Stimulated activated memory B cell treated with anti-CD40 and anti-IgM and Interleukin-4, amounts not matched to agents 10 μg/mL and 1 μg/mL and 100 μg/mL, for 72 hours (primary cell): ENCODE measurements at places on chromosomes 11 and 22.

- no peak for ATAC-seq
These were observed 222.9 kb downstream of the NAV2 start for GRCh38 chr11:19935507-19935906.

GRCh38 chr11:132504501-132505041, 1027.7 kb downstream of the OPCML start:
- no peak for ATAC-seq

GRCh38 chr22:48474881-48475280, 1352.8 kb downstream of the BRD1 start:
- ATAC-seq = no peak

DNA sequence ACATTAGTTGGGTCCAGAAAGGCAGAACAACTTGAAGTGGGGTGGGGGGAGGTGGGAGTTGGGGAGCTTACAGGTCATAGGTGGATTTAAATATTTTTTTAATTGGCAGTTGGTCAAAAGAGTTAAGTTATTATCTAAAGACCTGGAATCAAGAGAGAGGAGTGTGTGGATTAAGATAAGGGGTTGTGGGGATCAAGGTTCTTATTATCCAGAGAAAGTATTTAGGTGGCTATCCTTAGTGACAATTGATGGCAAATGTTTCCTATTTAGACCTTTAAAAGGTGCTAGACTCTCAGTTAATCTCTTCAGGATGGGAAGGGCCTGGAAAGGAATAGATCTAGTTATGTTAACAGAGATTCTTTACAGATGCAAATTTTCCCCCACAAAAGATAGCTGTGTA, 120.7 kb upstream of the OR9Q1 start:
- ATAC-seq = no peak

GRCh38 chr11:17744151-17744940, 9.8 kb downstream of the KCNC1 start:
- ATAC-seq = no peak

GRCh38 chr11:57761301-57762234, at the start of gene CTNND1:
Gene CTNND1 (plus strand): TSS chr11:57761802. CDS start chr11:57791479, 29,677 bp downstream.
- no peak for ATAC-seq

DNA sequence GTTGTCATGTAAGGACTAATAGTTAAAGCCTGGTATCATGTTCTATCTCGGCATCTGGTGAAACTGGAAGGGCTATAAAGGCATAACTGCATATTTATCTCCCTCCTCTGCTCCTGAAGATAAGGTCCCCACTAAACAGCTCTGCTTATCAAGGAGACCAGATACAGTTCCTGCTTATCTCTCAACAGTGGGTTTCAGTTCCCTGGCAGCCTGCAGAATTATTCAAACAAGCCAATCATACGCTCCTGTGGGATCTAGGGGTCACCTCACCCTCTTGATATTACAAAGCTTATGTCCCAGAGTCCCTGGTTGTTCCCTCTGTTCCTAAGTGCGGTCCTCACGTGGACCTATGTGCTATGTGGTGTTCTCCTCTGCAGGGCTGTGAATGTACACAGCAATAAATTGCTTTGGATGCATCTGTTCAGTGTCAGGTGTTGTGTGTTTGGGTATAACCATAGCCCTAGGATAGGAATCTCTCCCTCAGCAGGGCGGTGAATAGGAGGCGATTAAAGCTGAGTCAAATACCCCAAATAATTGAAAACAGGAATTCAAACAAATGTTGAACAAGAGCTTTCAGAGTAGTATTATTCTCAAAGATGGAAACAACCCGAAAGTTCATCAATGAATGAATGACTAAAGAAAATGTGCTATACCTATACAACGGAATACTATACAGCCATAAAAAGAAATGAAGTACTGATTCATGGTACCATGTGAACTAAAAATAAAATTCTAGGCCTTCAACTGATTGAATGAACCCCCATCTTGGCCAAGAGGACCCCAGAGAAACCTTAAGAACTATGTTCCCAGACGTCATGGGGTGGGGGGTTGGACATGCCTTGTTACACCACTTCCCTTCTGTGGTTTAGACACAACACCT, 3.1 kb upstream of the OOSP4A start:
- ATAC-seq = no peak

- no peak for ATAC-seq
These were observed 8.3 kb downstream of the KIRREL3 start for GRCh38 chr11:126992065-126992803.

DNA sequence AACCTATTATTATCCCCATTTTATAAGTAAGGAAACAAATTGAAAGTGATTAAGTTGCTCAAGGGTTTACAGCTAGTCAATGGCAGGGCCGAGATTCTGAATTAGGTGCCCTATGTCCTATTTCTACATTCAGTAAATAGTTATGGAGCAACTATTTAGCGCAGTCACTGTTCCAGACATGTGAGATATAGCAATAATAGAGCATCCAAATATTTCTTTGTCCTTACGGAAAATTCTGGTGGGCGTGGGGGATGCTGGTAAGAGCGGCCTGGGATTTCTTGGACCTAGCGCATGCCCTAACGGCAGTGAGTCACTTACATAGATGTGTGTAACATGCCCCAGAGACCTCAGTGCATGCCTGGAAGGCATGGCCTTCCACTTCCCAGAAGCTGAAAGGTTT, 4.4 kb downstream of the DTX4 start:
- ATAC-seq = no peak

- ATAC-seq = no peak
These were observed 121.0 kb upstream of the FGF3 start for GRCh38 chr11:69940246-69940610.

- ATAC-seq = no peak
These were observed 563 bp upstream of the PPIL2 start for GRCh38 chr22:21665047-21665851.

DNA sequence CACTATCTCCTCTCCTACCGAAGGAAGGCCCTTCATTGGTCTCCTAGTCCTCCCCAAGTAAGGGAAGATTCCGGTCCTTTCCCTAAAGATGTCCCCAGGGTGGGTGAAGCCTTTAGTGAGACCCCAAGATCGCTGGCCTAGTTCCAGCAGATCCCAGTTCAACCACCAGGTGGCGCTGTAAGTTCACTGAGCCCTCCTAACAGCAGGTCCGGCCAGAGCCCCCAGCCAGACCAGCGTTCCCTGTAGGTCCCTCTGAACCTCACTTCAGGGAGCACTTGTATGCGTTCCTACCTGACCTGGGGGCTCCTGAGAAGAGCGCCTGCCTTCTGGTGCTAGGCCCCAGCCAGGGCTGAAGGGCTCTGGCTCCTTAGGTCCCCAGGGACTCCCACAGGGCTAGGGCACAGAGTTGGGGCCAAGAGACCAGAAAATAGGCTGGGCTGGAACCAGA, 38.1 kb downstream of the LMO1 start:
- peak; percentile 51 for ATAC-seq

DNA sequence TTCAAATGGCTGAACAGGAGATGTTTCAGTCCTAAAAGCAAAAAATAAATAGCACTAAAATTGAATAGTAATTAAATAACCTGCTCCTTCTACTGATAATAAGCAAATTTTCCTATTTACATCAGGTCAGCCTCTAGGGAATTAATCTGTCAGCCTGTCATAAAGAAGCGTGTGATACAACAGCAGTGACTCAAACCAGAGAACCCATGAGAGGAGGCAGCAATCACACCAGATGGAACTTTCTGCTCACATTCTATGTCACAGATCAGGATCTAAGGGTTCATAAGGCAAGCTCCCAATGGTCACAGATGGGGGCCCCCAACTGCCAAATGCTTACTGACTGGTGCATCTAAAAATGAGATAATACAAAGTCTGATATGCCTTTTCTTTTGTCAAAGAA, 41.1 kb downstream of the RBFOX2 start:
- no peak for ATAC-seq

DNA sequence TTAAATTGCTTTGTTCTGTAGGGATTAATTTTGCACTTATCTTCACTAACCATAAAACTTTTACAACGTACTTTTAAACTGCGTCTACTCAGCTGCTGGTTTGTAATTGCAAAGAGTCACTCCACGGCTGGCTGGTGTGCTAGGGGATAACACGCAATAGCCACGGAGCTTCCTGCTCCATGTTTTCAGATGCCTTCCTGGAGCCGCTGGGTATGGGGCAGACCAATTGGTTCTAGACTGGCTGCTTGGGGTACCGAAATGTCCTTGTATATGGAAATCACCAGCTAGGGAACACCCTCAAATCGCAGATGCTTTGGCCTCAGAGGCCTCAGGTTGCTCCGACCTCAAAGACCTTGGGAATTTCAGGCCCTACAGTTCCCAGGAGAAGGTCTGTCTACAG, 3.8 kb upstream of the CSNK2A3 start:
- ATAC-seq = no peak

GRCh38 chr11:20061776-20062175, 98.5 kb downstream of the DBX1 start:
- ATAC-seq = no peak

DNA sequence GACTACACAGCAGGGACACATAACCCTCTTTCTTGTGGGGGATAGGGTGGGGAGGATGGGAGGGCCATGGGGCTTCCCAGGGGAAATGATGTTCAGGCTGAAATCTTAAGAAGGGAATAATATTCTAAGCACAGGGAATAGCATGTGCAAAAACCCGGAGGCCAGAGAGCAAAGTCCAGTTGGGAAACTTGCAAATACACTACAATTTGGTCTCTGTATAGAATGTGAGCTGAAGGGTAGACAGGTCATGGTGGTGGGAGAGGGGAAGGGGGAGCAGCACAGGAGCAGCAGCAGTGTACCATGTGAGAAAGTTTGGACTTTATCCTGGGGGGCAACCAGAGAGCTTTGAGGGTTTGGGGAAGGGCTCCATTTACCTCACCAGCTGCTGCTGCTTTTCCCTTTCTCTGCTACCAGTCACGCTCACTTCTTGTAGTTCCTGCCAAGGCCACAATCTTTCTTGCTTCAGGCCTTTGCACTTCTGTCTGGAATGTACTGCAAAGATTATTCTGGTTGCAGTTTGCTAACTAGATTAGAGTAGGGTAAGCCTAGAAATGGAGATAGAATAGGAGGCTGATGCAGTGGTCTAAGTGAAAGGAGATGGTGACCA, 43.0 kb downstream of the KREMEN1 start:
- ATAC-seq = no peak

GRCh38 chr22:25208743-25209505, 9.3 kb downstream of the CRYBB3 start:
- ATAC-seq = no peak

GRCh38 chr11:75635066-75635862, 33.6 kb downstream of the MAP6 start:
- ATAC-seq = no peak

DNA sequence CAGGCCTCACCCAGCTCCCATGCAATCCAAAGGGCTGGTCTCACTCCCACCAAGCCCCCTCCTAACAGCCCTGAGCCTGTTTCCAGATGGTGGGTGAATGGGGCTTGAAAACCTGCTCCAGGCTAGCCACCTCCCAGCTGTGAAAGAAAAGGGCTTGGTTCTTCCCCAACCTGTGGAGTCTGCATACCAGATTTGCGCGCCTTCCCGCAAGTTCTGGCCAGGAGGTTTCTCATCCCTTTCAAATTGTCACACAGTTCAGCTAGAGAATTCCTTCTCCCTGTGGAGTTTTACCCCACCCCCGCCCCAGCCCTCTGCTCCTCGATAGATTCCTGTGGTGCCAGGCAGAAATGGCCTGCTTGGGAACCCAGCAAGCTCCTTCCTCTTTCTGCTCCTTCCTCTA, 734.6 kb upstream of the FAT3 start:
- no peak for ATAC-seq

- no peak for ATAC-seq
These were observed 86.7 kb upstream of the RASSF10 start for GRCh38 chr11:12922418-12922817.

GRCh38 chr11:45384711-45385241, 98.6 kb upstream of the SYT13 start:
- ATAC-seq = no peak

DNA sequence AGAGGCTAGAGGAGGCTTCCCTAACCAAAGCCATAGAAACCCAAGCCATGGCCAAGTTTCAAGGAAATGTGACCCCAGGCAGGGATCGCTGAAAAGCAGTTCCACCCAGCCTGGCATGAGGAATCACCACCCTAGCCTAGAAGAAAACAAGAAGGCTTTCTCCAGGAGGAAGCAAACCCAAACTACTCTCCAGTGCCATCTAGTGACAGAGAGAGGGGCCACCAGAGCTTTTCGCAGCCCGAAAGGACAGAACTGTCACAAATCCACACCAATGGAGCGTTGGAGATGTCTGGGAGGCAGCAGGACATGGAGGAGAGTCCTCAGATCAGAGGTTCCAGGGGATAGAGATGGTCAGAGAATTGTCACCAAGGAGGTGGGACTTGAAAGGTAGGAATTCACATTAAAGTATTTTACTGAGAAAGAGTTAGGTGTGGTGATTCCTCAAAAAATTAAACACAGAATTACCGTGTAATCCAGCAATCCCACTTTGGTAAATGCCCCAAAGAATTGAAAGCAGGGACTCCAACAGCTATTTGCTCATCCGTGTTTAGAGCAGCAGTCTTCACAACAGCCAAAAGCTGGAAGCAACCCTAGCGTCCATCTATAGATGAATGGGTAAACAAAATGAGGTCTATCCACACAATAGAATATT, 67.3 kb upstream of the NUP50 start:
- no peak for ATAC-seq

GRCh38 chr11:30789270-30789669, 203.1 kb upstream of the MPPED2 start:
- no peak for ATAC-seq

GRCh38 chr22:49308300-49308699, 519.4 kb downstream of the BRD1 start:
- ATAC-seq = no peak

DNA sequence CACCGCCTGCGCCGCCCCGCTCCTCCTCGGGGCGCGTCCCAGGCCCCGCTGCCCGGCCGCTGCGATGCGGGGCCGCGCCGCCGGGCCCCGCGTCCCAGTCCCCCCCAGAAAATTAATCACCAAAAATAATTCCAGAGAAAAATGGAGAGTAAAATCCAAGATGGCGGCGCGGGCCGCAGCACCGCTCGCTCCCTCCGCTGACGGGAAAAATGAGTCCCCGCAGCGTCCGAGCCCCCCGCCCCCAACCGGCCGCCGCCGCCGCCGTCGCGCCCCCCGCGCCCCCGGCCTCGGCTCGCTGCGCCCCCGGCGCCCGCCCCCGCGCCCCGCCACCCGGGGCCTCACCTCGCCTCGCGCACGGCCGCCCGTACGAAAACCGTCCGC, at the start of gene KMT5B:
Gene KMT5B, minus strand, starts transcription at position 162 of the 381 bp plus-strand sequence. CDS start 23,220 bp downstream, outside the sequence.
- ATAC-seq = peak; percentile 48

GRCh38 chr11:33063326-33063881, 24.0 kb downstream of the TCP11L1 start:
- ATAC-seq = peak; percentile 59

DNA sequence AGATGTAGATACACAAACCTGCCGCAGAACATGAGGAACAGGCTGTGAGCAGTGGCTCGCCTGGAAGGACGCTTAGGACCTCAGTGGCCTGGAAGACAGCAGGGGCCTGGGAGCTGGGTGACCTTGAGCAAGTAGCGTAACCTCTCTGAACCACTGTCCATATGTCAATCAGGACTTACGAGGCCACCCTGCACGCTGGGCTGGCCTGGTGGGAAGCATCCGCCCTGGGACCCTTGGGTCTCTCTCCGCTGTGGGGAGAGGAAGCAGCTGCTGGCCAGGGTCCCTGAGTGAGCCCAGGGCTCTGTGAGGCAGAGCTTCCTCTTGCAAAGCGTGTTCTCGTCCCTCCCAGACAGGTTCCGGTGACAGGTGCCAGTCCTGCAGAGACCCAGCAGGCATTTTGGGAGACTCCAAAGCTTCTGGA, 14.0 kb upstream of the EHD1 start:
- no peak for ATAC-seq
